Effector CD4-positive, alpha-beta T cell (primary cell): ENCODE measurements at places on chromosomes 5 and 9.

- DNase-seq: no peak
Observed at GRCh38 chr5:3393122-3393919, 202.3 kb upstream of the IRX1 start.

GRCh38 chr5:67032921-67033664 lies 163.5 kb downstream of the CD180 start:
- no peak for DNase-seq

- no peak for DNase-seq
Observed at GRCh38 chr5:61357745-61358144, 25.7 kb downstream of the ZSWIM6 start.

- no peak for DNase-seq
Observed at GRCh38 chr5:102853680-102854079, 98.6 kb downstream of the PAM start.

GRCh38 chr9:18865542-18865941 lies 167.5 kb downstream of the SAXO1 start:
- no peak for DNase-seq

GRCh38 chr5:159887050-159887449 lies 29.2 kb upstream of the ADRA1B start:
- DNase-seq: no peak

DNA sequence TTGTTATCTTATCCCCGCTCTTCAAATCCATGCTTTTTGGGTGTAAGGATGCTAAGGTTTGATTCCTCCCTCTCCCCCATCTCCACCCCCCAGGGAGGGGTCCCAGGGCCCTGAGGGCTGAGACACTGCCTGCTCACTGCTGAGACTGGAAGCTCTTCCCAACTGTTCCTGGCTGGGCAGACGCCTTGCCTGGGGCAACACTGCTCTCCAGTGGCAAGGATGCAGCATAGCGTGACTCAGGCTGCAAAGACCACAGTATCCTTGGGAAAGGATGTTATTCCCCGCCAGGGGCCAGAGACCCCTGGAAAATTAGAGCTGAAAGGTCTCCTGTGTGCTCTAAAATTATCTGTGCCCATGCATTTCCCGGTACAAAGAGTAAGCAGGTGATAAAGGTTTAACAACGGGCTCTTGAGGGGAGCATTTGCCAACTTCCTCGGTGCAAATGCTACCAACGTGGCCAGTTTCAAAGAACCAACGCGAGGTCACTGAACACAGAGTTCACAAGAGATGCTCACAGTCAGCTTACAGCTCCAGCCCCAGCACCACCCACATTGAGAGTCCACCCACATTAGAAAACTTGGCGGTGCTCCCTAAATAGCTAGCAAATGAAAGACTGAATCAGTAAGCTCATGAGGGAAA lies 271.9 kb downstream of the NSG2 start:
- no peak for DNase-seq

DNA sequence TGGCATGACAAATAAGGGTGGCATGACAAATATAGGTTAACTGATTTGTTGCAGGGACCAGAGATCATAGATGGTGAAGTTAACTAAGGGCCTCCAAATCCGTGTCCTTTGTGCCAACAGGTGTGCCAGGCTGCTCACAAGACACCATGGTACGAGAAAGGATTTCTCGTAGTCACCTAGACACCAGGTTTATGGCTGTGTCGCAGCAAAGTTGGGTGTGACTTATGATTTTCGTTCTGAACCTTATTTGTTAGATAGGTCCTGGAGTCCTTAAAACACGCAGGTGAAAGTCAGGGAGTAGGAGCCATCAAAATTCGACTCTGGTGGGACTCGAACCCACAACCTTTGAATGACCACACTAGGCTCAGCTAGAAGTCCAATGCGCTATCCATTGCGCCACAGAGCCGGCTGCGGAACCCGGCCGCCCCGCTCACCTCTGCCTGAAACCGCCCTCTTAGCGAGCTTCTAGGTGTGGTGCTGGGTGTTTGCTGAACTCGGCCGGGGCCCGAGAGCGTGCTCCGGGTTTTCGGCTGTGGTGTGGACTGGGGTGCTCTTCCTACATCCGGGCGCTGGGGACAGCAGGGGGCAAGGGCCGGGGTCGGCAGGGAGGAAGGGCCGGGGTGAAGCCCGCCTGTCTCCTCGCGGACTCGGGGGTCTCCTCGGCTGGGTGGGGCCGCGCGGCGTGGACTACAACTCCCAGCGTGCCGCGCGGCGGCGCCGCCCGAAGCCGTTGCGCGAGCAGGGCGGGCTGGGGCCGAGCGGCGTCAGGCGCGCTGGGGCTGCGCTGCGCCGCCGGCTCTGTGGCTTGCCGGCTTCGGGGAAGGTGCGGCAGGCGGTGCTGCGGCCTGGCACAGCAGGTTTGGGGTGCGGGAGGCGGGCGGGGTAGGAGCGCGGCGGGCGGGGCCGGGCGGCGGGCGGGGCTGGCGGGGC lies at the start of gene SLC27A4:
Gene SLC27A4, plus strand, starts transcription at position 767 of the 930 bp plus-strand sequence. CDS start 2,606 bp downstream, outside the sequence.
- peak; percentile 76 for DNase-seq

- DNase-seq: no peak
Observed at GRCh38 chr5:65742565-65743231, 20.7 kb downstream of the NLN start.

DNA sequence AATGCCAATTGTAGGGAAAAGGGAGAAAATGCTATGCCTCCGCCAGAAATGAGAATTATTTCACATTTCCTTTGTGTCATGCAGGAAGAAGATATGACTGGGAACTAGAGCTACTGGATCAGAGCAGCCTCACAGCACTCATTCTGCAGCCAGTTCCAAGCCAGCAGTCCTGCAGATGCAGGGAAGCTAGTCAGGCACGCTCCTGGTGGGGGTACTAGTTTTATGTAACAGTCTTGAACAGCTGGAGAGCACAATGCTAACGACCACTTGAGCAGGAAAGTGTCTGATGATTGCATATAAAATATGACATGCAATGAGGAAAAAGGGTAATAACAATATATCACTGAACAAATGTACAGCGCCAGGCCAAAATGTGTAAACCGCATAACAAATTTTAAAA lies 21.7 kb downstream of the CDH10 start:
- DNase-seq: no peak

DNA sequence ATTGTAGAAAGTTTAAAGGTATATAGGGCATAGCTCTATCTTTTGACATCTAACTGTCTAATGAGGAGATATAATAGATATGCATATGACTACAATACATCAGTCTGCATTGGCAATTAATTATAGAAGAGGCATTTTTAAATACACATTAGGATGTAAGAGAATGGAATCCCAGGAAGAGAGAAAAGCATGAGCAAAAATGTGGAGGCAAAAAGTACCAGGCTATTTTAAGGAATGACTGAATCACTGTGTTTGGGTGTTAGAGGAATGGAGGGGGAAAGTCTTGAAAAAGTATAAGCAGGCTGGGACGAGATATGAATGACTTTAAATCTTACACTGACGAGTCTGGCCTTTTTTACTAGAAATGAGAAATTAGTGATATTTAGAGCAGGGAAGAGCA lies 138.4 kb upstream of the ZNF462 start:
- DNase-seq: no peak

- no peak for DNase-seq
Observed at GRCh38 chr5:7705261-7705660, 145.7 kb downstream of the CFAP90 start.

DNA sequence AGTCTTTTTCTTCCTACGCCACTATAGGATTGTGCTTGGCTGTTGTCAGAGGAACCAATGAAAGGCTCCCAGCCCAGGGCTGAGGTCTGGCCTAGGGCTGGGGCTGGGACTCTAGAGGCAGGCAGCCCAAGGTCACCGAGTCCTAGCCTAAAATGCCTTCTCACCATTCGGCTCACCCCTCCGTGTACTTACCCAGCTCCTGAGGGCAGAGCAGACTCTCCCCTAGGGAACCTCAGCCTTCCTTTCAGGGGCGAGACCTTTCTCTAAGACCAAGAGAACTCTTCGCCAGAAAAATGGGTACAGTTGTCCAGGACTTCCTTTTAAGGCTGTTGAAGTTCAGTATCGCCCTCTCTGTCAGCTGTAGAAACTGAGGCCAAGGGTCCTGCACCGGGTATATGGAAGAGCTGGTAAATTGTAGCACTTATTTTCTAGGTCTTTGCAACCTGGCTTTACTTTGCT lies 1.7 kb upstream of the SPRY4 start:
- no peak for DNase-seq

- no peak for DNase-seq
Observed at GRCh38 chr5:127757576-127757975, 54.4 kb downstream of the CCDC192 start.

DNA sequence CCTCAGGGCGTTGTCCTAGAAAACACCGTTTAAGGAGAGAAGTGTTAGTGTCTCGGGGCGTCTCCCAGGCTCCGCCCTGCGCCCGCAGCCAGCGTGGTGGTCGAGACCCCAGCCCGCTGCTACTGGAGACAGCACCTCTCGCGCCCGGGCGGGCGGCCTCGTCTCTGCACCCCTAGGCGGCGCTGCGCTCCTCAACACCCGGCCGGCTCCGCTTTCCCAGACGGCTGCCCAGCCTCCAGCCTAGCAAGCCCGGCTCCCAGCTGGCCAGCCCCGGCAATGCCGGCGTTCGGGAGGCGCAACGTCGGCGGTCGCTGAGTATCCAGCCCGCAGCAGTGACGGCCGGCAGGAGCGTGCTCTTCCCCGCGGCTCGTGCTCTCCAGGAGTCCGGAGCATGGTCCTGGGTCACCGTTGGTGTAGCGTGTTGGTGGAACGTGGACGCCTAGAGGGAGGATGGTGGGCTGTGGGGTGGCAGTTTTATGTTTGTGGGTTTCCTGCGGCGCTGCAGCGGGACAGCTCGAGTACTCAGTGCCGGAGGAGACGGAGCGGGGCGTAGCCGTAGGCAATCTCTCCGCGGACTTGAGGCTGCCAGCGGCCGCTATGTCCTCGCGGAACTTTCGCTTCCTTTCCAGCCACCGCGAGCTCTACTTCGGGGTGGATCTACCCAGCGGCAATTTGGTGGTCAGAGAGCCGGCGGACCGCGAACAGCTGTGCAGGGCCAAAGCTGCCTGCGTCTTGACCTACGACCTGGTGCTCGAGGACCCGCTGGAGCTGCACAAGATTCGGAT lies 536 bp downstream of the PCDHAC1 start:
- DNase-seq: no peak

- DNase-seq: no peak
Observed at GRCh38 chr5:162512935-162513565, 445.5 kb downstream of the GABRG2 start.

- DNase-seq: no peak
Observed at GRCh38 chr5:151578326-151579025, 12.7 kb downstream of the FAT2 start.

DNA sequence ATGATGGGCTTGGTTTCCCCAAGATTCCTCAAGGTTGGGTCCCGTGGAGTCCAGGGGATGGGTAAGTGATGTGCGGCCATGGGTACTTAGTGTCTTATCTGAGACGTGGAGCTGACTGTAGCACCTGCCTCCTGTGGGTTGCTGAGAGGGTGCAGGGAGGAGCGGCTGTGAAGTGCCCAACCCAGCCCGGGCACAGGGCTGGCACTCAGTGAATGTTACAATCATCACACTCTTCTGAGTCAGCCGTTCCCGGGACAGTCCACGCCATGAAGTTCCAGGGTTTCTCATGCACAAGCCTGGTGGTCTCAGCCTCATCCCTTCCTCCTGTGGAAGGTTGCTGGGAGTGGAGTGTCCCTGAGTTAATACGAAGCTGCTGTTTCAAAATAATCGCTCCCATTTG lies 29.1 kb downstream of the NTNG2 start:
- no peak for DNase-seq

DNA sequence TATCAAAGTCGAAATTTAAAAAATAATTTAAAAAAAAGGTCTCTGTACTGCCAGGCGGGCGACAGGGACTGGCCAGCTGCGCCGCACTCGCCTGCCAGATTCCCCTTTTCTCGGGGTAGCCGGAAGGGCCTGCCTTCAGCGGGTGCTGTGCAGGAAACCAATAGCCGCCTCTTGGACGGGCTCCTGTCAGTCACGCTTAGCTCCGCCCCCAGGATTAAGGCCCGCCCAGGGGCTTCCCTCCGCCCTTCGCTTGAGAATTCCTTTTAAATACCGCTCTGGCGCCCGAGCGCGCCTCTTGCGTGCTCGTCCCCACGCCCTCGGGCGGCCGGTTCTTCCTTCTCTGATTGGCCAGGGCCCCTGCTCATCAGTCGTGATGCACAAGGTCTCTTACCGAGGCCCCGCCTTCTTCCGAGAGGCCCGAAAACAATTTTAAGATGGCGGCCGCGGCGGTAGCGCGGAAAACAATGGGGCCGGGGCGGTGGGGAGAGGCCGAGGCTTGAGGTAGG lies at the start of gene MAML1:
Gene MAML1, plus strand, starts transcription at position 411 of the 506 bp plus-strand sequence. CDS start 291 bp downstream, outside the sequence.
- DNase-seq: peak; percentile 99

DNA sequence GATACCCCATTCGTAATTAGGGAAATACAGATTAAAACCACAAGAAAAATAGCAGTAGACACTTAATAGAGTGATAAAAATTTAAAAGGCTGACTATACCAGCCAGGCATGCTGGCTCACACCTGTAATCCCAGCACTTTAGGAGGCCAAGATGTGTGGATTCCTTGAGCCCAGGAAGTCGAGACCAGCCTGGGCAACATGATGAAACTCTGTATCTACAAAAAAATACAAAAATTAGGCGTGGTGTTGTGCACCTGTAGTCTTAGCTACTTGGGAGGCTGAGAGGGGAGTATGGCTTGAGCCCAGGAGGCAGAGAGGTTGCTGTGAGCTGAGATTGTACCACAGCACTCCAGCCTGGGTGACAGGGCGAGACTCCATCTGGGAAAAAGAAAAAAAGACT lies 72.0 kb downstream of the FCHO2 start:
- DNase-seq: no peak

- no peak for DNase-seq
Observed at GRCh38 chr9:114503522-114504340, 1.5 kb downstream of the WHRN start.

- no peak for DNase-seq
Observed at GRCh38 chr5:139125991-139126390, 72.2 kb downstream of the SIL1 start.

GRCh38 chr5:114438471-114438870 lies 76.6 kb downstream of the KCNN2 start:
- no peak for DNase-seq

- DNase-seq: no peak
Observed at GRCh38 chr9:94553029-94553938, 1.6 kb upstream of the PCAT7 start.
